ENCODE measurements at places on chromosomes 4 and X.

- DNase-seq: no peak
Measured at GRCh38 chr4:36716874-36717273, 435.5 kb downstream of the DTHD1 start.

DNA sequence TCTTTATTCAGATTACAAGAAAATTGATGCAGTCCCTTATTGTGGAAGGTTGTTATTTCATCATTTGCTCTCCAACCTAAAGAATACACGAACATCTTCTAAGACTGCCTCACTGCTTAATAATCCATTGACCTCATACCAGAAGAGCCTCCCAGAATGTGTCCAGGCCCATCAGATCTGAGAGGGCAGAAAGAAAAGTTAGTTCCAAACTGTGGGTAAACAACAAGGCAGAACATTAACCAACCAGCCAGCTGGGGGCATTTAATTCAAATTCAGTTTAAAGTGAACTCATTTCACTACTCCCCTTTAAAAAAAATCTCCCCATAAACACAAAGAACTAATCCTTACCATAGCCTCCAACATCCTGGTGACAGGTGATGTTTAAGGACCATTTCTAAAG is 13.8 kb downstream of the GPC4 start:
- no peak for DNase-seq

GRCh38 chr4:183175631-183176232 is 76.7 kb downstream of the WWC2 start:
- peak; percentile 22 for DNase-seq

- no peak for DNase-seq
Measured at GRCh38 chrX:257681-258289, 23.4 kb upstream of the PLCXD1 start.

DNA sequence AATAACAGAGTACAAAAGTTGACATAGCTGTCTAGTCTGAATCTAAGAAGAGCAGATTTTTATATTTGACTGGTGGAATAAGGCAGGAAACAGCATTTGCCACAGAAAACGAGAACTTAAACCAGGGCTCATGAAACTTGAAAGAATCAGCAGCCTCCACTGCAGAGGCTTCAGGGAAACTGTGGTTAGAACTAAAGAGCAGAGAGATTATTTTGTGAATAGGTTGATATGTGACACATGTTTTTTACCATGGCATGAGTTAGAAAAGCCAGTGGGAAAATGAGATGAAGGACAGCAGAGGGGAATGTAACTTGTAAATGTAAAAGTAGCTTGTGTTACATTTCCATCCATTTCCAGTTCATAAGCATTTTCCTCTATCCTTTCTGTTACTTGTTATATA is 63.7 kb upstream of the CAMK2D start:
- no peak for DNase-seq

DNA sequence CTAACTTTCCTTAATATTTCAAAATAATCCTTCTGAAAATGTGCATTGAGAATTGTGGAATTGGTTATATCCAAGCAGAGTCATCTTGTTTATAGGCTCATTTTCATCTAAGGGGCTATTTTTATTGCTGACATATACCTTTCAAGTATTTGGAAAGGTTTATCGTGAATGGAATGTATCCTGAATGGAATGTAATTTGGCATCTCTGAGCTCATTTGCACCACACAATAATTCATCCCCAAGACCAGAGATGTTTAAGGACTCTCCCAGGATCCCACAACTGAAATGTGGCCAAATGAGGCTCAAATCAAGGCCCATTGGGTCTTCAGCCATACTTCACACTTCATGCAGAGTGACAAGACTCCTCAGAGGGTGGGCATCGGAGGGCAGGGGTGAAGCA is 7.5 kb upstream of the SETD7 start:
- no peak for DNase-seq

DNA sequence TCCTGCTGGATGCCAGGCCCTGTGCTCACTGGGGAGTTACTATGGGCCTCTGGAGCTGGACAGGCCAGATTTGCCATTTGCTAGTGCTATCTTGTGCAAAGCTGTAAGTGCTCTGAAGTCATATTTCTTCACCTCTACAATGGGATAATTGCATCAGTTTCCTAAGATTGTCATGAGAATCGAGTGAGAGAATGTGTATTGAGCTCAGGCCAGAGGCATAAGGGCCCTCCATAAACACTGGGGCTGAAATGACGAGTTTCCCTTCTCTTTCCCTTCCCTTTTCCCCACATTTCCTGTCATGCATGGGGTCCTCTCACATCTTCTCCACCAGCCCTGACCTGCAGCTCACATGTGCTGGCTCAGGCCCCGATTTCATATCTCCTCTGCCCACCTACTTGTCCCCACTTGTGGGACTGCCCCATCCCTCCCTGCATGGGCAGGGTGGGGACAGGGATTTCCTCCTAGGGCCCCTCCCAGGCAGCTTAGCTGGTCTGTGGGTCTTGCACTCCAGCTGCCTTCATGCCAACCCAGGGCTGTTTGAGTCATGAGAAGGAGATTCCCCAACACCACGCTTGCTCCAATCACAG is 358.8 kb downstream of the MID1IP1 start:
- DNase-seq: no peak

GRCh38 chrX:16416588-16416987 is 233.4 kb upstream of the S100G start:
- no peak for DNase-seq

- DNase-seq: no peak
Measured at GRCh38 chr4:176788248-176788647, 4.5 kb downstream of the VEGFC start.

DNA sequence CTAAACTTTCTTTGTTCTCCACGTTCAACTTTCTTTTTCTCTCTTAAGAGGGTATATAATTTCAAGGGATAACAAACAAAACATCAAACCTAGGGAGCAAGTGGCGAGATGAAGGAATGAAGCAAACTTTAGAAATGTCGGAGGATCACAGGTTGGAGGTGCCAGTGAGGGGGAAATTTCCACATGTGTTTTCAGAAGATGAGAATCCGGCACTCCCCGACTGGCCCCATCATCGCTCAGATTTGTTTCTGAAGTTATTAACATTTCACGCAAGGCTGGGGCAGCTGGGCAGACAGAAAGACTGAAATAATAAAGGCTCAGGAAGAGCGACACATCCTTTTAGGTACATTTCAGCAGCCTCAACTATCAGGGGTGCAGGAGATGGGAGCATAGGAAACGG is 134.9 kb downstream of the SMIM20 start:
- no peak for DNase-seq

DNA sequence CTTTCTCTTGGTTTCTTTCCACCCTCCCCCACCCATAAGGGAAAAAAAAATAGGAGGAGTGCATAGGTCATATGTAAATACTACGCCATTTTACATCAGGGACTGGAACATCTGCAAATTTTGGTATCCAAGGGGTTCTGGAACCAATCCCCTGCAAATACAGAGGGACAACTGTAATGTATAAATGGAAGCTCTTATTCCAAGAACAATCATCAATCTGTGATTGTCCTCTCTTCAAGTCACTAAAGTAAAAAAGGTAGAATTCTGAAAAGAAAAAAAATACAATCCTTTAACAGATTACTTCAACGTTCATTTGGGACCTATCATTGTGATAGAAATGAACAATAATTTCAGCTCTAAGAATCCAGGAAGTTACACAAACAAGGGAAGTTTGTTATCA is 13.6 kb downstream of the PPA2 start:
- no peak for DNase-seq

DNA sequence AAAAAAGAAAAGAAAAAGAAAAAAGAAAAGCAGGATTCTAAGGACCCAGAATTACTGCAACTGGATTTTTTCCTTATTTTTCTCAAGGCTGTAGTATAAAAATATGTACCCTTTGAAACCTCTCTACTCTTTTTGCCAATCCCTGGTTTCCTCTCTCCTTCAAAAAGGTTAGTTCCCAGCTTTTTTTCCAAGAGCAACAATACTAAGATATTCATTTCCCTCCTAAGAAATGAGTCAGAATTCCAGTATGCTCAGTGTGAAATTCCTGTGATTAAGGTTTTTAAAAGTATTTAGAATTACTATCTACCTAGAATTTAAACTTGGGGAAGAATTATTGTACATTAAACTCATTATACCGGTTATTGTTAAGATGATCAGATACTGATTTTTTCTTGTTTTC is 22.0 kb downstream of the SMIM14 start:
- no peak for DNase-seq

DNA sequence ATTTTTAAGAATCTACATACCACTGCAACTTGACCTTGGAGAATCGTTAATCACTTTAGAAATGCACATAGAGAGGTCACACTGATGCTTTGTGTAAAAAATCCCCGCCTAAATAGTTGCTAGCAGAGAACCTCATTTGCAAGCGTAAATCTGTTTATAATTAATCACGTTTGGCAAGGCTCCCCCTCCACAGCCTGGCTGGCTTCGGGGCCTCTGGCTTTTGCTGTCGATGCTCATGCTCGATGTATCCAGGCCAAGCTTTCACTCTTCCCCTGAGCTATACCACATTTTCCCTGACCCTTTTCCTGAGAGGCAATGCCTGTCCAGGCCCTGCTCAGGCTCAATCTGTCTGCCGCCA is 23.4 kb downstream of the CYTL1 start:
- DNase-seq: no peak

- no peak for DNase-seq
Measured at GRCh38 chr4:86013621-86014020, 346.2 kb downstream of the MAPK10 start.

DNA sequence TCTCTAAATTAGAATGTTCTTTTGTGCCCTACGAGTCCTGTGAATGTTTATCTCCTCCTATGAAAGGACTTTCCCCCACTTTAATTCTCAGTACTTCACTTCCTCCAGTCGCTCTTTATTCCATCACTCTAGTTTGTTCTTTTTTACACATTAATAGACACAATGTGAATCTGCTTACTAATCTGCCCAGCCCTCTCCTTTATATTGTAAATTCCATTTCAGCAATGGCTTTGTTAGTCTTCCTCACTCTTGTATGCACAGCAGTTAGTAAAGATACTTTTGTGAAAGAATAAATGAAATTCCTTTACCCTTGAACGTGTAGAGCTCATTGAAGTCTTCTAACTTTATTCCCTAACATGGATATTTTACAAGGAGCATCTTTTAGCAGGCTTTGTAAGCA is 255.3 kb downstream of the GALNTL6 start:
- no peak for DNase-seq

DNA sequence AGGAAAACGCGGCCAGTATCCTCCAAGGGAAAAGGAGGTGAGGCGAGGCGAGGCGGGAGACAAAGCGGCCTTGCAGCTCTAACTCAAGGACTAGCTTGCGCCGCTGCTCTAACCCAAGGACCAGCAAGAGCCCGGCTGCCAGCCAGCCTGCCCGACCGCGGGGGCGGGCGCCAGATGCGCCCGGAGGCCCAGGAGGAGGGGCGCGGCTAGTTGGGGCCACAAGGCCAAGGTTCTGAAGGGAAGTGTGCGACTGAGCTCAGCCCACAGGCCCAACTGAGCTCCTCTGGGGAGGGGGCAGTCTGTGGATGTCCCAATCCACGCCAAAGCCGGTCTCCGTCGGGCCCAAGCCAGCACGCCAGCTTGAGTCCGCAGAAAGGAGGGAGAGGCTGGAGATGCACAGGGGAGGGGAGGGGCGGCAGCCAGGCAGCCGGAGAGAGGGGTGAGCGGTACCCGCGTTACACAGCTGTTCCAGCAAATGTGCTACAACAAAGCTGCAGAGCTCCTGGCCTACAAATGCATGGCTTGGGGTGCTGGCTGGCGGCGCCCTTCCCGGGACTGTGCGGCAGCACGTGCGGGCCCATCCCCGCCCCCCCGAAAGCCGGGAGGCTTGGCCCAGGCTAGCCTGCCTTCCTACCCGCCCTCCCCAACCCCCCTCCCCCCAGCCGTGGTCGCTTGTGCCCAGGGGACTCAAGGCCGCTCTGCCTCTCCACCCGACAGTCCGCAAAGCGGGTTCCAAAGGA is 637 bp downstream of the AMER1 start:
- DNase-seq: peak; percentile 37

- no peak for DNase-seq
Measured at GRCh38 chrX:118215346-118215745, 98.7 kb upstream of the KLHL13 start.

- DNase-seq: no peak
Measured at GRCh38 chr4:18931643-18932377, 910.3 kb upstream of the LCORL start.

- no peak for DNase-seq
Measured at GRCh38 chr4:94758700-94759399, 1.1 kb downstream of the BMPR1B start.

DNA sequence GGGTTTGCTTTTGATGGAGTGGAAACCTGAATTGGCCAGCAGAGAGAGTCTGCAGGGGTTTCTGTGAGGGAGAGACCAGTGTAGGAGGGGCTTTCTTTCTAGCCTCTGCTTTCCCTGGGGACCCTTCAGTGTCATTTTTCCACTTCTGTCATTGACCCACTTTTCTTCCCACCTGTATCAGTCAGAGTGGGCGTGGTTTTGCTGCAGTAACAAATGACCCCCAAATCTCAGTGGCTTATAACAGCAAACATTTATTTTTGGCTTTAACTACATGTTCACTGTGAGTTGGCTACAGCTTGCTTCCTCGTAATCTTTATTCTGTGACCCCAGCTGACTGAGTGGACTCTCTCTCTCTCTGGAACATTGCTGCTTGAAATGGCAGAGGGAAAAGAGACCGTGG is 25.6 kb upstream of the PTTG2 start:
- no peak for DNase-seq

GRCh38 chr4:106546370-106546769 is 177.8 kb upstream of the GIMD1 start:
- DNase-seq: no peak

- DNase-seq: no peak
Measured at GRCh38 chr4:153010146-153010545, 74.0 kb downstream of the FHDC1 start.

DNA sequence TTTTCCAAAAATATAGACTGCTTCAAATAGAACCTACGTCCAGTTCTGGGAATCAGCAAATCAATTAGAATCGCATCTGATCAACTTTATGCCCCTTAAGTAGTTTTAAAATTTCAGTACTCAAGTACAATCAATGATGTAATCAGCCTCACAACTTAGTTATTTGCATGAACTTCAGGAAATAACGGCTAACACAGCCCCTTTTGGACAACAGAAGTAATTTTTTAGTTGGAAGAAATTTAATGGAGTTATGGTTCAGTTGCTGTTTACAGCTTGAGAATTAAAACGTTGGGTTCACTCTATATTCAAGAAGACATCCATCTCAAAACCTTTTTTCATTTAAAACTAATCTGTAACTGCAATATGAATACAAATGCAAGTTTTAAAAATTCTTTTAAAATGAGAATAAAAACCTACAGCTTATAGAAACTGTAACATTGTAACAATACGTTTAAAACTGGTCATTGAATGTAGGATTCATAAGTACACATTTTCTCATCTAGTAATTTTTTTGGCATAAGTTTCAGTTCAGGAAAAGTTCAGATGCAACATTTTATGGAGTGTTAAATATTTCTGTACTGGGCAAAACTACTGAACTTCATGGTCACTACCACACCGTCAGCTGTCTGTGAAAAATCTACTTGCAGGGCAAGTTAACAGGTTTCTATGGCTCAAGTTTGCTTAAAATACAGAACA is 956 bp downstream of the TAPT1 start:
- no peak for DNase-seq
